ENCODE measurements at places on chromosomes 6 and 20.

GRCh38 chr6:114061116-114061515 lies 90.2 kb upstream of the HDAC2 start:
- DNase-seq = no peak

- no peak for DNase-seq
Measured at GRCh38 chr6:44548319-44548718, 160.8 kb downstream of the CDC5L start.

- DNase-seq = peak; percentile 85
Measured at GRCh38 chr6:163354761-163355425, 59.6 kb upstream of the QKI start.

DNA sequence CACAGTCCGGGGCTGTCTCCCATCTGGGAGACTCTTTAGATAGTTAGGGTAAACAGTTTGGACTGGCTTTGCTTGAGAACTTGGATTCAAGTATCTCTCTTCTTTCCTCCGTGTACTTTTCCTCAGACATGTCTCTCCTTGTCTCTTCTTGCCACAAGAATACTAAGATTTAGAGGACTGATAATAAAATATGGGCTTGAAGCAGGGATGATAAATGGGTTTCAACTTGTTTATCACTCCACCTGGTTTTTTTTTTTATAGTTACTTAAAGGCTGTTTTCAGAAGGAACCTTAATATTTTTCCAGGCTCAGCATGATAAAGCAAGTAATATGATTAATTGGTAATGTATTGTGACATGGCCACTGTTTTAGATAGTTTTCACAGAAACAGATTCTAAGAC lies 40.9 kb upstream of the KIF13A start:
- DNase-seq = no peak

- peak; percentile 8 for DNase-seq
Measured at GRCh38 chr6:160931378-160932310, 59.9 kb upstream of the MAP3K4 start.

GRCh38 chr6:24838081-24838480 lies 39.4 kb upstream of the ARMH2 start:
- DNase-seq = no peak

DNA sequence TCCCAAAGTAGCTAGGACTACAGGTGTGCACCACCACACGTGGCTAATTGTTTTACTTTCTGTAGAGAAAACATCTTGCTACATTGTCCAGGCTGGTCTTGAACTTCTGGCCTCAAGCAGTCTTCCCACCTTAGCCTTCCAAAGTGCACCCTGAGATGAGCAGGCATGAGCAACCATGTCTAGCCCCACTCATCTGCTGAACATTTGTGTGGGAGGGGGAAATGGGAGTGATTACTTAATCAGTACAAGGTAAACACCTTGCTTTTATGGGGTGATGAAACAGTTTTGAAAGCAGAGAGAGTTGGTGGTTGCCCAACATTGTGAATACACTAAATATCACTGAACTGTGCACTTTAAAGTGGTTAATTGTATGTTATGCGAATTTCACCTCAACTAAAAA lies 5.3 kb downstream of the APMAP start:
- DNase-seq = no peak

GRCh38 chr6:115885636-115886366 lies 174.9 kb downstream of the FRK start:
- DNase-seq = no peak

GRCh38 chr6:75431379-75431778 lies 62.2 kb downstream of the FILIP1 start:
- no peak for DNase-seq

DNA sequence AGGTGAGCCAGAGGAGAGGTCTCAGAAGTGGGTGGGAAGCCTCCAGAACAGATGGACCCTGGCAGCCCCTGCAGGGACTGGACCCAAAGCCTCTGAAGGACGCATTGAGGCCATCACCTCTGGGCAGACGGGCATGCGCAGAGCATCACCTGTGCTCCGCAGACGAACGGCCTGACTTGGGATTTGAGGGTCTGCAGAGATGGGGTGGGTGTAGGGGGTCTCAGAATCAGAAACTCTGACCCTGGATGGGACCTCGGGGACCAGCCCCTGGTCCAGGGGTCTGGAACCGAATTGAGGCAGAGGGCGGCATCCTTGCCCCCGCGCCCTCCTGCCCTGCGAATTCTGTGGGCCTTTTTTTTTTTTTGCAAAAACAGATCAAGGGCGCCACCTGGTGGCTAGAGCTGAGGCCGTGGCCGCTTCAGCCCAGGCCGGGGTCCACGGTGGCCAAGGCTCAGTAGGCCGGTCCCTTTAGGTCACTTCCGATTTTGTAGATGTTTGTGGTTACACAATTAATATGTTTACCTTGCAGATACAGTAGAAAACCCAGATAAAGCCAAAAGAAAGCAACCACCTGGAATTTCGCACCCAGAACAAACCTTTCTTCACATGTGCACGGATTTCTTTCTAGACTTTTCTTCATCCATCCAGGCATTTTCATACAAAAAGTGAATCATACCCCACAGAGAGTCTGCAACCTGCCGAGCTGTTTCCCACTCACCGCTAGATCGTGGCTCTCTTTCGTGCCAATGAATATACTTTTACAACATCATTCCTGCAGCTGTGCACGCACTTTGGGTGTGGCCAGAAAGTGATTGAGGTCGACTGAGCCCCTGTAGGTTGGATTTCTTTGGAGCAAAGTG lies 25.9 kb downstream of the ZBP1 start:
- peak; percentile 82 for DNase-seq

DNA sequence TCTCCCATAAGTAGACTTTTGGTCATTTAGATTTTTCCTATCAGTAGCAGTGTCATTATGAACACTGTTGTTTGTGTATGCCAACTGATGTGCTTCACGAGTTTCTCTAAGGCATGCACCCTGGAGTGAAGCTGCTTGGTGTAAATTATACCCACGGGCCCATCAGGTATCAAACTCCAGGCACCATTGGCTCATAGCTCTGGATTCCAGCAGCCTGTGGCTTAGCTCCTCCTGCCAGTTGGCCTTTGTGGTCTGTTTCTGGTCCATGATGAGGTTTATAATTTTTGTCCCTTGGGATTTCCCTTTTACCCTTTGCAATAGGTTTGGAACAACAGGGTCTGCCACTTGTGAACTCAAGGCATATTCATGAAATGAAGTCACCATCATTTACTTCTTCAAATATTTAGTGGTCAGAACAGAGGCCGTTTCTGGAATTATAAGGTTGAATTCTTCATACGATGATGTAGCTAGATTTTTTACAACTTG lies 350.5 kb downstream of the PRL start:
- DNase-seq = no peak

- DNase-seq = peak; percentile 54
Measured at GRCh38 chr20:17460119-17460518, 71.1 kb downstream of the BFSP1 start.

- DNase-seq = no peak
Measured at GRCh38 chr6:163985710-163986109, 571.2 kb downstream of the QKI start.

GRCh38 chr6:37083243-37084138 lies 78.0 kb downstream of the FGD2 start:
- peak; percentile 93 for DNase-seq

DNA sequence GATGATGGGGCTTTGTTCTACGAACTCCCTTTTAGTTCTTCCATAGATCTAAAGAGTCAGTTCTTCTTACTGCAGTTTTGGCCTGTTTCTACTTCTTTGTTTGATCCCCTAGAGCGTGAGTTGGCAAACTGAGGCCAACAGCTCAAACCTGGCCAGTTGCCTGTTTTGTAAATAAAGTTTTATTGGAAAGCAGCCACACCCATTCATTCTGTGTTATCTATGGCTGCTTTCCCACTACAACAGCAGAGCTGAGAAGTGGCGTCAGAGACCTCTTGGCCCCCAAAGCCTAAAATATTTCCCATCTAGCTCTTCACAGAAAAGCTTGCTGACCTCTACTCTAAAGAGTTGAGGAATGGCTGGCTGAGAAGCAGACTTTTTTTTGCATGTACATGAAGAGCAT lies 52.2 kb downstream of the EYA2 start:
- DNase-seq = no peak

DNA sequence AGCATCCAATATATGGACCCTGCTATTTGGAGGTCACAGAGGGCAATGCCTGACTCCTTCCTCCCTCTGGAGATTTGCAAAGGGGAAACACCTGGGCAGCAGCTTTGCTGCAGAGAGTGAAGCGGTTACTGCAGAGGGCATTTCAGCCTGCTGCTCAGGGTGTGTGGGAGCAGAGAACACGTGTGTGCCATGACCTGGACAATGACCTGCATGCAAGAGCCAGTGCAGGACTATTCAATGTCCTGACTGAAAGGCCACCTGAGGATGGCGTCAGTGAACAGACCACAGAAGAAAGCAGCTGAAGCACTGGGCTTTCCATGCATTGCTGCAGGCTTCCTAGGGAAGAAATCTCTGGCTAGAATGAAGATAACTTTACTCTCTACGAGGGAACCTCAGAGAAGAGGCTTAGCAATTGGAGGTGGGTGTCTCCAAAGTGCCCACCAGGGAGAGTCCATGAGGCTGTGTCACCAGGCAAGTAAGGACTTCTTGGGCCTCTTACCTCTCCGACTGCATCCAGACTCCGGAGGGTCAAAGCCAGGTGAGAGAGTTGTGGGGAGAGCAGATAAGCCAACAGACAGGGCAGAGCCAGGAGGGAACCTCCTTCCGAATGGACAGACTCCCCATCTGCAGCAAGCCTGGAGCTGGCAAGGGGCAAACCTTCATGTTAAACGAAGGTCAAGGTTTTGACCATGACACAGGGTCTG lies 52.9 kb upstream of the PMEPA1 start:
- DNase-seq = no peak

DNA sequence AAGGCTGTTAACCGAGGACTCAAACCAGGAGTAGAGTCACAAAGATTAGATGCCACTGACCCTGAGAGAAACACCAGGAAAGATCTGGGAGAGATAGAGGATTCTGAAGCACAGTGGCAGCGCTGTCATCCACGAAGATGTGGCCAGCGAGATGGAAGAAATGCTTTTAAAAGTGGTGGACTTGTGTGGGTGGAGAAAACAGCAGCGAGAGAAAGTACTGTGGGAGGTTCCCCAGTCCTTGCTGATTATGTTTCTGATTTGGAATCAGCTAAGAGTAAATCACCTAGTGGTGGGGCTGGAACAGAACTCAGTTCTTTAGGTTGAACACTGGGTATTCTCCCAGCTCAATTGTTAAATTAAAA lies 435 bp upstream of the ZNF322 start:
- peak; percentile 39 for DNase-seq
